ENCODE measurements at places on chromosomes 6 and 20. TPM values are rescaled to one million over a fixed set of nuclear protein-coding genes. Genes with fewer than 3 reads are reported as not detected.
A peak's percentile ranks its signal among the peaks of the same experiment; 100 is the strongest.

SAMD3 gene
- not detected for total RNA-seq

LY6G5C gene
- total RNA-seq: 0.51 TPM

C6orf15 gene
- total RNA-seq: not detected

SIRPB2 gene
- total RNA-seq: not detected

DNA sequence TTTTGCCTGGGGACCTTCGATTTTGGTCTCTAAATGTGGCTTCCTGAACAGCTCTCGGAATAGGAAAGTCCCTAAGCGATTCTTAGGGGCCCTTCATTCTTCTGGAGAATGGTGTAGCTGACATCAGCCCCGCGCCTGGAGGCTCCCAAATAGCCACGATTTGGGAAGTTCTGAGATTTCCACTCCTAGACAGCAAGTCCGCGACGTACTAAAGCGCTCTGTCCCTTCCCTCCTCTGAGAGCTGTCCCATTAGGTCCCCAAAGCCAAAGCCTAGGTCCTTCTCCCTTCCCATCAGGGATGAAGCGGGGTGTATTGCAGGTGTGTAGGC is 756 bp downstream of the MOXD1 start:
- DNase-seq: no peak

- no peak for DNase-seq
These were observed 12.6 kb upstream of the FRMD1 start for GRCh38 chr6:168091381-168092264.

DNA sequence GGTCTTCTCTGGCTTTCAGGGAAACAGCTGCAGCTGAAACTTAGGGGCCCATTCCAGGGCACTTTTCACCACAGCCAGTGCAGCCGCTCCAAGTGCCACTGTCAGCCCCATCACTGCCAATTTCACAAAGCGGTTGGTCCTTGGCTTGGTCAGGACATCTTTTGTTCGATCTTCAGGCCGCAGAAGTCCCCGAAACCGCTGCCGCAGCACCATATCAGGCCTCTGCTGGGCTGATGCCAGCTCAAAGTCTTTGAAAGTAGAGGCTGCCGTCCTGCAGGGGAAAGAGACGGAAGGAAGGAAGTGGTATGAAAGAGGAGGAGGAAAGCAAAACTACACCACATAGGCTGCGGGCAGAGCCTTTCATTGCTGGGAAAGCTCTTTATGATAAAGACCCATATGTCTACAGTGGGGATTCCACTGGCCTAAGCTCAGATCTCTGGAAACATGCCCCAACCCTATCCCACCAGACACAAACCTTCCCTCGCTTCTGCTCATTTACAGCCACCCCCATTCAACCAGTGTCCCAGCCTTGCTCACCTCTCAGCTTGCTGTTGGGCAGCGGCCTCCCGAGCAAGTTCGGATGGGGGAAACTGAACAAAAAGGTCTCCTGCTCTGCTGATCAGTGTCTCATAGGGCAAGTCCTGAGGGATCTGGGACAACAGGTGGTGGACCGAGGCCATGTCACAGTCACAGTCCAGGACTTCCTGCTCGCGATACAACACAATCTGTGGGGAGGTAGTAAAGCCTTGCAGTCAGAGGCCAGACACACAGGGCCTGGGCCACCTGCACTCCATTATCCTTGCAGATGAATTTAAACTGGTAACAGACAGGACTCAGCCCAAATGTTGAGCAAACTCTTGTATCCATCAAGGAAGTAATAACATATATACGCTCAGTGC is 23.5 kb downstream of the TBC1D20 start:
- no peak for DNase-seq

- no peak for DNase-seq
These were observed 1204.0 kb upstream of the ADGRB3 start for GRCh38 chr6:67431076-67431475.

DNA sequence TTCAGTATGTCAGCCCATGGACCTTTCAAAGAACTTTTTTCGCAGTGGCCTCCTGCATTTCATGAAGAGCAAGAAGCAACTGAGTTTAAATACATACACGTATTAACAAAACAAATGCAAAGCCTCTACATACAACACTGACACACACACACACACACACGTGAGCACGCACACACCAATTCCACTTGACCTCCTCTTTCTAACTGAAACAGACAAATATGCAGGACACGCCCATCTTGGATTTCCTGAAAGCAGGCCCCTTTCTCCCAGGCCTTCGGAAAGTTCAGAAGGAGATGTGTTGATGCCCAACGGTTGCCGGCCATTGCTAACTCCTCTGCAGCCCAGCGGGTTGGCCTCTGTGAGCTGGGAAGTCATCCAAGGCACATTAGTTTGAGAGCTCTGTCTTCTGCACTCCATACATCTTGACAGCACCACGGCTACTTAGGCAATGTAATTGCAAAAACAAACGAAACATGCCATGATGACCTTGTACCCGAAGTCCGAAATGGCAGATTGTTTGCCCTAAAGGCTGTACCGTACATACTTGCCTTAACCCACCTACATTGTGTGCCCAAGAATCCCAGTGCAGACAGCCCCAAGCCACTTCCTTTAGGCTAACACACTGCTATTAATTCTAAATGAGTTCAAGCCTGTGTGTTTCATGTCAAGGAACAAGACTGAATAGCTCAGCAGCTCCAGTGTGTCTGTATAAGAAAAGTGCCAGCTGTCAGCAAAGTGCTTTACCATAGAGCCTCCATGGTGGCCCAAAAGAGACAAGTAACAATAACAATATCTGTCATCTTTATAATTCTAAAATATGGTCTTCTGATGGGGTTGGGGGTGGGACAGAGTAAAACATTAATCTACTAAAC is 138.8 kb upstream of the RNF217 start:
- no peak for DNase-seq

DNA sequence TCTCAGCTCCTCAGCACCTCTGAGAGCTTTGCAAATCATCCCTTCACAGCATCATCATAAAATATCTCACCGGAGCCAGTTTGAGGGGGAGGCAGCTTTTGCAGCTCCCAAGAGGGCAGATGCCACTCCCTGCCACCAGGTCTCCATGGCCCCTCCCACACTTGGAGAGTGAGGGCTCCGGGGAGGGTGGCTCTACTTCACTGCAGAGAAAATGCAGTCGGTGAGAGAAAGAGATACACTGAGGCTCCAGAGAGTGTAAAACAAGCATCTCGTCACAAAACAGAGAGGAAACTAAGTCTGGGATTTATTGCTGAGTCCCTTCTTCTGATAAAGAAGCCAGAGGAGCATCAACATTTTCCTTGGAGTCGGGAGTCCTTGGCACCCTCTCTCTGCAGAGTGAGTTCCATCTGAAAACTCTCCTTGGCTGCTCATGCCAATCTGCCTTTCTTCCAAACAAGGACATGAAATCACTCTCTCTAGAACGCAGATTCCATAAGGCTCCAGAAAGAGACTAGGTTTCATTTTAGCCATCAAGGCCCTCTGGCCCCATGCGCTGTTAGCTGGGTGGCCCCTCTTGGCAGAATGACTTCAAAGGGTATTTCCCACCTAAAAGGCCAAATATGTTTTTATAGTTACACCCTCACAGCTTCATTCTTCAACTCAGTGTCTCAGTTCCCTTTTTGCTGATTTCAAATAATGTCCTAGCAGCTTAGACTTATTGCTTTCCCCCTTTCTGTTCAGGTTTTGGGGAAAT is 70.6 kb upstream of the F13A1 start:
- peak; percentile 48 for DNase-seq

DNA sequence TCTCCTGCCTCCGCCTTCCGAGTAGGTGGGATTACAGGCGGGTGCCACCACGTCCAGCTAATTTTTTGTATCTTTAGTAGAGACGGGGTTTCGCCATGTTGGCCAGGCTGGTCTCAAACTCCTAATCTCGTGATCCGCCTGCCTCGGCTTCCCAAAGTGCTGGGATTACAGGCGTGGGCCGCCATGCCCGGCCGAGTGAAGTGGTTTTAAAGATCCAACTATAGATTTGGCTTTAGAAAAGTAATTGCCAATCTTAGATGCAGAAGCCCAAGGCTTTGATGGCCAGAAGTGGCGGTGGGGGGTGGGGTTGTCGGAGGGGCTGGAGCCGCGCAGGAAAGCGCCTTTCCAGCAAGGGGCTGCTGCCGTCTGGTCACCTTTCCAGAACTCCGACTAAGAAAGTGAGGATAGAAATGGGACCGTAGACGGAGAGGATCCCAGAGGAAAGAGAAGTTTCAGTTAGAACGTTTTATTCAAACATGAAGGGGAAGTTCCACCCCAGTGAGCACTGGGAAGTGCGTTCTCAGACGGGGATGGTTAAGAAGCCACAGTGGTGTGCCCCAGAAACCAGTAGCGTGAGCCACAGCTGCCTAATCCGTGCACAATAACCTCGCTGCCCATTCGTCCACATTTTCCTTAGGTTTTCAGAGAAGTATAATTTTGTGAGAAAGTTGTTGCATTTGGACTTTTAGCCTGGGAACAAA is 69.7 kb downstream of the DLL1 start:
- no peak for DNase-seq

DNA sequence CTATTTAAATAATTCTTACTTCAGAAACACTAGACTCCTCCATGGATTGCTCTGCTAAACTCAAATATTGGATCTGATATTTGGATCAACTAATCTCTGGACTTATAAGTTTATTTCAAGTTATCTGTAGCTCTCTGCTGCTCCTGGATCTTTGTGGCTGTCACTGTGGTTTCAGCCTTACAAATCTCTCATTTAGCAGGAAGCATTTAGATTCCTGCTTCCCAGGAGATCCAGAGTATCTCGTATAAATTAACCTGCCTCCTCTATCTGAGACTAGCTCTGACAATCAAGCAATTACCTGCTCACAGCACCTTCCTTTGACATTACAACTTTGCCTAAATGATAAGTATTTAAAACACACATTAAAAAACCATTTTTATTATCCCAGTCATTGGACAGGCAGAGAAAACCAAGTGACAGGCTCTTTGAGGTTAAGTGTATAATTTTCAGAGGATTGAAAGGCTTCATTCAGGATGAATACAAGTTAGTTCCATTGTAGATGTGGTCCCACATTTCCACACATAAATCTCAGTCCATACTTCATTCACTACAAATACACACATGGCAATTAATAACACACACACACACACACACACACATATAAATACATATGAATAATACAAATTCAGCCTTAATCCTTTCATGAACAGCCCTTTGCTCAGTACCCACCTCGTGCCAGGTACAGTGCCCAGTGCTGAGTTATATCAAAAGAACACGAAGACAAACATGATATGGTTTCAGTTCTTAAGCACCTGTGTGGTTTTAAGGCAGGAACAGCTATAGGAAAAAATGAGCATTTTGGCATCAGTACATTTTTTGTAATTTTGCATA is 55.5 kb upstream of the PLCB1 start:
- no peak for DNase-seq

DNA sequence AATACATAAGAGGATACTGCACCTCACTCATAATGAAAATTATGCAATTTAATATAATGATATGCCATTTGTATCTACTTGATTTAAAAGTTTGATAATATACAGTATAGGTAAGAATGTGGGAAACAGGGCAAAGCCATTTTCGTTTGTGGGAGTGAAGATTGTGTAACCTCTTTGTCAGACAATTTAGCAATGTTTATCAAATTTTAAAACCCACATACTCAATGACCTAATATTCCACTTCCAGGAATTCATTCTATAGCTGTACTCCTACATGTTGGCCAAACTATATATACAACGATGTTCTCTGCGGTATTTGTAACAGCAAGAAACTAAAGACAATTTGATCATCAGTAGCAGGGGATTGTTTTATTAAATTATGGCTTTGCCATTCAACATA is 17.8 kb upstream of the FKBP5 start:
- no peak for DNase-seq

- no peak for DNase-seq
These were observed 13.8 kb downstream of the ATXN1 start for GRCh38 chr6:16747232-16748024.

DNA sequence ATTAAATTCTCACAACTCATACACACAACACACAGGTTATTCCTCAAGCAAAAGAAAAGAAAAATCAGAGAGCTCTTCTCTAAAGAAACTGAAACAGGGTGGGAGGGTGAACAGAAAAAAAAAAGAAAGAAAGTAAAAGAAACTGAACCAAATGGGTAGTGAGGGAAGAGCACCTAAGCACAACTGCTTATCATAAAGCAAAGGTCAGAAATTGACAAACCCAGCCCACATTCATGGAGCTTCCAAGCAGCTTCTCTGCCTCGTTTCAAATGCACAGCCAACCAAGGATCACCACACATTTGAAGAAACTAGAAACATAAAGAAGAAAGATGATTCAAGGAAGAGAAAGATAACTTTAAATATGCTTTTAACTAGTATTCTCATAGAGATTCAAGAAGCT is 90.5 kb downstream of the RNGTT start:
- DNase-seq: no peak

DNA sequence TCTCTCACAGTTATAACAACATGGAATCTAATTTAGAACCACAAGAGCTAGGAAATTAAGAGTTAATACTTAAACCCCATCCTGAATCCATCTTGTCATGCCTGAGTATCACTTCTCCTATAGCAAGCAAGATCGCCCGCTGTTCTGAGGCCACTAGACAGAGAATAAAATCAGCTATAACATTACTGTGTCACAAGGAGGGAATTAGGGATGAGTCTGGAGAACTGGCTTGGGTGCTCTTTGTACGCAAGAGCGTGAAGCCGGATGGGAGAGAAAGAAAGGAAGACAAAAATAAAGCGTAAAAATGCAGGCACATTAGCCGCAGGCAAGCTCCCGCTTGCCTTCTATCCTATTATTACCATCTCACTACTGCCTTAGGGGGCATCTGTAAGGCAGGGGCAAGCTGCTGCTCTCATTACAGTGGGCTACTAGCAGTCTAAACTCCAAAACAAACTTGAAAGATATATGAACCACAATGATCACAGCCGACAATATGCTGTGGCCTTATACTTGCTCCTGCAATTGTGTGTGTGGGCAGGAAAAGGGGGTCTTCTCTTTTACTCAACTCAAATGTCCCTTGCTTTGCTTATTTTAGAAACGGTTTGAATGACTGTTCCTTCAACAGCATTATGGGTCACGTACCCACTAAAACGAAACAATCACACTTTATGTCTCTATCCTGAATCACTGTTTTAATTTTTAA is 81.9 kb downstream of the GJA10 start:
- no peak for DNase-seq

DNA sequence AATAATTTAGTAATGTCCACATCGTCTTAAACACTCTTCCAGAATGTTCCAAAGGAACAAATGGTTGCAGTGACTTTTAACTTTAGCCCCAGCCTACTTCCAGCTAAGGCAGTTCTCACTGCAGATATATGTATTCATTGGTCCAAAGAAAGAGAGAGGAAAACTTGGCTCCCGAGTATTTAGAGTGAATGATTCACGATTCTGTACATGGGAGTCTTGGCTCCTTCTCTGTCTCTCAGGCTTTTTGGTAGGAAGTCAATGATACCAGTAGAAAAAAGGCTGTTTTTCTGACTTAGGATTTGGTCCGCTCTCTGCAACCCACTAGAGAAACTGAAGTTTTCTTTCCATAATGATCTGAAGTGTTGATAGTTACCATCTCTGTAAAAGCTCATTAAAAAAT is 38.6 kb downstream of the E2F3 start:
- no peak for DNase-seq

GRCh38 chr6:11379805-11380204 is 147.3 kb upstream of the NEDD9 start:
- DNase-seq: no peak

All from Karpas-422 (cell line).